SK-MEL-5 (cell line): ENCODE measurements at places on chromosomes 7 and 10. TPM values are rescaled to one million over a fixed set of nuclear protein-coding genes. Genes with fewer than 3 reads are reported as not detected.

The SCRN1 gene
- total RNA-seq: 62.1 and 64.5 TPM in 2 replicates

The ZNF736 gene
- total RNA-seq: 0.37 and 0.74 TPM in 2 replicates

The PCGF6 gene
- 9.1 and 9.3 TPM in 2 replicates for total RNA-seq

The NSMCE4A gene
- total RNA-seq: 36.0 and 38.9 TPM in 2 replicates

The HHEX gene
- 0.19 and 0.48 TPM in 2 replicates for total RNA-seq

The TRIM74 gene
- total RNA-seq: not detected in 2 replicates

- DNase-seq: no peak
Measured at GRCh38 chr10:111762114-111762513, 421.5 kb downstream of the GPAM start.

DNA sequence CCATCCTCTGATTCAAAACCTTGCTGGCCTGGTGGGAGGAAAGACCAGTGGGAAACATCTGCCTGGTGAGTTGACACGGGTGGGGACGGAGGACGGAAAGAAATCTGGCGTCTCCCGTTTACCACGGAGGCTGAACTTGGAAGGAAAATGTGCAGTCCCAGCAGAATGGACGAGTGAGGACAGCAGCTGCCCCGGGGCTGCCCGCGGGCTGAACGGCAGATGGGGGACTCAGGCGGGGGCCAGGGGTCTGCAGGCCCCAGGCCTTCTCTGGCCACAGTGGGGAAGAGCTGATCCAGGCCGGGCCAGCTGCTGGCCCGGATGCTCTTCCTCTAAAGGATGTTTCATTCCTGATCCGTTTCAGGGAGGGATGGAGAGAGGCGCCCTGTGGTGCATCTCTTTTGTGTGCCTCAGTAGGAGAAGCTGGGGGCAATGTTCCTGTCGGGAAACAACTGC, 147.5 kb upstream of the CHST15 start:
- DNase-seq: no peak

GRCh38 chr10:32911285-32912016, 46.6 kb downstream of the ITGB1 start:
- no peak for DNase-seq

GRCh38 chr10:15121707-15122106, 24.6 kb downstream of the RPP38 start:
- DNase-seq: no peak

DNA sequence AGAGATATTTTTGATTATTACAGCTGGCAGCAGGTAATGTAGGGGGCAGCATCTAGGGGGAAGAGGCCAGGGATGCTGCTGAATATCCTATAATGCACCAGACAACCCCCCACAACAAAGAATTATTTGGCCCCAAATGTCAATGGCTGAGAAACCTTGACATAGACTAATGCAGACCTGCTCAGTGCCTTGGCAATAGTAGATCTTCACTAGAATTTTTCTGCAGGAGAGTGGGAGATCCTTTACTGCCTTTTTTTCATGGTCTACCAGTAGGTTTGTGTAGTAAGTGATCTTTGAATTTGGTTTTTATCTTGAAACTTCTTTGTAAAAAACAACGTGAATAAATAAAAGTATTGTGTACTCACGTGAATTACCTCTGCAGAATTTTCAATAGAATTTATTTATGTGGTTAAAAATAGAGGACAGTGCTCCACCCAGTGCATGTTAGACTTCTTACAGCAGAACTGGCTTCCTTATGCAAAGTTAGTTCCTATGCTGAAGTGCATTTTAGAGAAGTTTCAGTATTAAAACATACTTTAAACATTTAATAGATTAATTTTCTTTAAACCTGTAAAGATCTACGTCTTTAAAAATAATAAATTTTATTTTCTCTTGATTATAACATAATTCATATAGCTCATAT, 199.6 kb upstream of the HDAC9 start:
- no peak for DNase-seq

- DNase-seq: no peak
Measured at GRCh38 chr10:108982159-108982558, 941.2 kb downstream of the XPNPEP1 start.

GRCh38 chr10:9015005-9015404, 960.5 kb downstream of the GATA3 start:
- no peak for DNase-seq

- DNase-seq: no peak
Measured at GRCh38 chr7:110762546-110763225, 328.2 kb upstream of the LRRN3 start.

DNA sequence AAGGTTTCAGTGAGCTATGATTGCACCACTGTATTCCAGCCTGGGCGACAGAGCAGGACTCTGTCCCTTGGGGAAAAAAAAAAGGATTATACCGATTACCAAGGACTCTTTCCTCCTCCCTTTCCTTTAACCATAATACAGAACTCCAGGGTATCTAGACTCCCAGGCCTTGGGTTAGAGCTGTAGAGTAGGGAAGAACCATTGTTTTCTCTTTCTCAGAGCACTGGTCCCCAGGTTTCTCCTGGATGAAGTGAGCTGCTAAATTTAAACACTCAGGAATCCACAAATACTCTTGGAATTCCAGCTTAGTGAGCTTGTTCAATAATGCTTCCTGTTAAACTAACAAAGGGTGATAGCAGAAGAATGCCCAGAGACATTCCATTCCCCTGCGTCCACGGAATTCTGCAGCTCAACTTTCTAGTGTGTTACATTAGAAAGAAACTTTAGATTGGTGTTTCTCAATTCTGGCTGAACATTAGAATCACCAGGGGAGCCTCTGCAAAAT, 14.6 kb upstream of the RPEL1 start:
- DNase-seq: peak; percentile 46

DNA sequence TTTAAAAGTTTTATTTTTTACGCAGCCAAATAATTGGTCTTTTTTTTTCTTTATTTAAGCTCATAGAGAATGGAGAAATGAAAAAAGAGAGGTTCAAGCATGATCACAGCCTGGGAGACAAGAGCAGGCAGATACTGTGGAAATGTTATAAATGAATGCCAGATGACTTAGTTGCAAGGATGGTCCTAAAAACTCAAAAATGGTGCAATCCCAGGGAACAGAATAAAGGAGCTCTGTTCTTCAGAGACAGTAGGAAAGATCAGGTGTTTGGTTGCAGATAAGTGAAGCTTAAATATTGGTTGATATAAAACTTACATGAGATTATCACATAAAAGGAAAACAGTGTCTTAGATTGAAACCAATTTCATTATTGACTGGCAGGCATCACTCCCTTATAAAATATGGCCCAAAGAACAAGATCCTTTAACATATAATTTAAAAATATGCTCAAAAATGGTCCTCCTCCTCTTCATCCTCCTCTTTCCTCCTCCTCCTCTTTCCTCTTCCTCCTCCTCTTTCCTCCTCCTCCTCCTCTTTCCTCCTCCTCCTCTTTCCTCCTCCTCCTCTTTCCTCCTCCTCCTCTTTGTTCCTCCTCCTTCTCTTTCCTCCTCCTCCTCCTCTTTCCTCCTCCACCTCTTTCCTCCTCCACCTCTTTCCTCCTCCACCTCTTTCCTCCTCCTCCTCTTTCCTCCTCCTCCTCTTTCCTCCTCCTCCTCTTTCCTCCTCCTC, 18.6 kb downstream of the GNAT3 start:
- DNase-seq: peak; percentile 52

DNA sequence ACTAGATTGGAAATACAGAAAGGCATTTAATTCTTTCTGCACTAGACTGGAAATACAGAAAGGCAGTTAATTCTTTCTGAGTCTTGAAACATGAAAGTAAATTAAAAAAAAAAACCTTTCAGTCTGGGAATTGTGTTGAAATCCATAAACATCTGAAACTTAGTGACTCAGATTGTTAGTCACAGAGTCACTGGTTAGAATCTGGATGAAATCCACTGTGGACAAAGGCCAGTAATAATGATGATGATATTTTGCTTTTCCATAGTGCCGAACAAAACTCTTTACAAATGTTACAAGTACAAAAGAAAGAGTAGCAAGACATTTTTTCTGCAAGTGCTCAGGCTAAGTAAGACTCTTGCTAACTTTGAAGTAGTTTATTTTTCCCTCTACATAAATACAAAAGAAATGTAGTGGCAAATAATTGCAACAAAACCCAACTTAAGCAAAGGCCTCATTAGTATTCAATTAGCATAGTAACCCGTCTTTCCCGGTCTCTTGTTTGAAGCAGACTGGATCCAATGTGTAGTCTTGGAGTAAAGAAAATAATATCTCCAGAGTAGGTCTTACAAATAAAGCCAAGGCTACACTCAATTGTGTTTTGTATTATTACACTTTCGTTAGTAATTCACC, 5.8 kb upstream of the PRTFDC1 start:
- peak; percentile 60 for DNase-seq

DNA sequence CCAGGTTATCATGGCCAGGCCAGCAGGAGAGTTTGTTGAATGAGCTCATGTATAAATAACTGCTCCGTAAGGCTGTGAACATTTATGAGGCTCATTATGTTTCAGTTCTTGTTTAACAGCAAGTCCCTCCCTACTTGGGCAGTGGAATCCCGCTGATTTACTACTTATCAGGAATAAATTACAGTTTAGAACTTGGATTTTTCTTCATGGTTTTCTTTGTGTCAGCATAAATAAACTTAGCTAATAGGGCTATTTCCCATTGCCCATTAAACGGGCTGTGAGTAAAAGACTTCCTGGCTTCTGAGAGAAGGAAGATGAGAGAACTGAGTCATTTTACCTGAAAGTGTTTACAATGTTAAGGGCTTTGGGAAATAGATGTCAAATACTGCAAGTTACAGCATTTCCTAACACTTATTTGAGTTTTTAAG, 701.6 kb upstream of the ANKRD30A start:
- DNase-seq: no peak

GRCh38 chr7:131735101-131735500, 178.7 kb upstream of the PODXL start:
- no peak for DNase-seq

GRCh38 chr10:79463578-79464496, 18.4 kb upstream of the ZCCHC24 start:
- DNase-seq: peak; percentile 17

DNA sequence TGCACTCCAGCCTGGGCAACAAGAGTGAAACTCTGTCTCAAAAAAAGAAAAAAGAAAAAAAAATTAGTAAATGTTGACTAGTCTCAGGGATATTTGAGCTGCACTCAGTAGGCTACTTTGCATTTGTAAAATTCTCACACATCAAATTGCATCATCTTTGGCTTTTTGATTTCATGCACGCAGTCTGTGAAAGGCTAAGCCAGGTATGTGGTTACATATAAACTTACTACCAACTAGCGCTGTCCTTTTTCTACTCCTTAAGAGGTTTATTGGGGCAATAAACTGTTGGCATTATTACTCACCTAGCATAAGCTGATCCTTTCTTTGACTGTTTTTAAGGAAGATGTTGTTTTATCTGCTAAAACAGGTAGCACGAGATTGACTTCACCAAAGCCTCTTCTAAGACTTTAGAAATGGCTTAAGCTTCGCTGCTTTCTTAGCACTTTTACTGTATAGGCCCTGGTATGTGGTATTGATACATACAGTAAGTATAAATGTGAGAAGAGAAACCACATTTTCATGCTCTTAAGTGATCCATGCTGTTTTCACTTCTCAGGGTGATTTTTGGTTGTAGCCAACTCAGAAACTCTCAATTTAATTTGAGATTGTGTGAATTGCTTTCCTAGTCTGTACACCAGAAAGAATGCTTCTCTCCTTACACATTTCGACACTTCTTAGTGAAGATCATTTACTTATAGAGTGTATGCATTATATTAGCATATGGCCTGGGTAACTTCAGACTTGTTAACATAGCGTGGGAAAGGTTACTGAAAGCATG, 323.9 kb downstream of the AUTS2 start:
- no peak for DNase-seq

DNA sequence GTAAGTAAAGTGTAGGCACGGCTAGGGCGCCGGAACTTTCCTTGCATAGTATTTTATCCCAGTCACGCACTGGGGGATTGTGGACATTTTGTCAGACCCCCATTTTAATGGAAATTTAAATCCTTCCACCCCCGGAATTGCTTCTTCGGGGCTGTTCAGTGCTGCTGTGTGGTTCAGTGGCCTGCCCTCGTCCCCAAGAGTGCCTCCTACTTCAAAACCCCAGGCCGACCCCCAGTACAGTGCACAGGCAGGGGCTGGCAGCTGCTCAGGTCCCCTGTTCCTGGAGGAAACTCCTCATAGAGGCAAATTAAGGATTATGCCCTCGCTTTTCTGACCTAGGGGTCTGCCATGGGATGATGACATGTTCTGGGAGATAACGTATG, 94.5 kb downstream of the PTPRE start:
- no peak for DNase-seq
